B cell (primary cell): ENCODE measurements at places on chromosomes 4 and X. TPM values are rescaled to one million over a fixed set of nuclear protein-coding genes. Genes with fewer than 3 reads are reported as not detected.

SHROOM2 gene
- total RNA-seq, result not detected in 2 replicates

PPP1R2C gene
- total RNA-seq, result not detected in 2 replicates

UGT2B10 gene
- not detected in 2 replicates for total RNA-seq

RNF212 gene
- 3.8 and 5.9 TPM in 2 replicates for total RNA-seq

TMEM35A gene
- not detected in 2 replicates for total RNA-seq

MTCP1 gene
- 13.4 and 20.3 TPM in 2 replicates for total RNA-seq

OCIAD1 gene
- total RNA-seq, result 114 and 119 TPM in 2 replicates

DNA sequence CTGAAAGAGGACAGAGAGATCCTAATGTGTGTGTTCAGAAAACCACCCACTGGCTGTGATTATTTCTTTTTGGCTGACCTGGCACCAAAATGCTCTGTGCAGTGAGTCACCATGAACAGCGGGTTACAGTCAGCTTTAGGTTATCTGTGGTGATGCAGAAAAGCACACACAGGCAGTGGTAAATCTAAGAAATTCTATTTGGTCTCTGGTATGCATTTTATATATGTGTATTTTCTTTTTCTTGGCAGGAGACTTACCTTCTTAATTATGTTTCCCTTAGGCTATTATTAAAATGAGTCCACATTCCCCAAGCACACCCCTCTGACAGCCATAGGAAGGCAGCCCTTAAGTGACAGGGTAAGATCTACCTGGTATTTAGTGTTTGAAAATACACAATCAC, 79.1 kb upstream of the TFDP3 start:
- DNase-seq, result no peak
- H3K27ac ChIP-seq, result no peak overlapping the region
- H3K4me1 ChIP-seq, result no peaks in the 10 kb centered on the region
- H3K27me3 ChIP-seq, result no peaks in the 10 kb centered on the region
- no peak overlapping the region for H3K4me3 ChIP-seq

DNA sequence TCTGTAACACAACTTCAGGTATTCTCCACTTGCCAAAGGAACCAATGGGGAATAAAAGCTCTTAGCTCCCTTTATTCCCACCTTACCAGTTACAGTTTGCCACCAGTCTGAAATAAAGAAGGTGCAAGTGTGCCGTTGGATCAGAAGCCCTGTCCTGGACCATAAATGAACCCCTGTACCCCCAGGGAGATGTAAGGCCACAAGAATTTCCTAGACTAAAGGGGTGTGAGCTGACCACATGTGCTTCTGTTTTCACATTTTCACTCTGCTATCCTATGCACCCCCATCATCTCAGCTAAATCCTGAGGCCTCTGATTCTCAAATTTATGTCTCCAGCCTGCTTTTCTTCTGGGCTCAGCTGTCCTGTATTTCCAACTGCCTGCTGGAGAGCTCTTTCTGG, 221.2 kb downstream of the SPRY1 start:
- H3K36me3 ChIP-seq, result no peaks in the 10 kb centered on the region
- no peak overlapping the region for H3K27ac ChIP-seq
- H3K4me3 ChIP-seq, result no peak overlapping the region
- peak; percentile 9 for DNase-seq

- H3K4me1 ChIP-seq, result no peaks in the 10 kb centered on the region
- no peak overlapping the region for H3K27ac ChIP-seq
- no peaks in the 10 kb centered on the region for H3K27me3 ChIP-seq
- H3K4me3 ChIP-seq, result no peak overlapping the region
- no peak for DNase-seq
- no peaks in the 10 kb centered on the region for H3K36me3 ChIP-seq
Observed at GRCh38 chr4:69546134-69546765, 50.5 kb upstream of the UGT2B4 start.

DNA sequence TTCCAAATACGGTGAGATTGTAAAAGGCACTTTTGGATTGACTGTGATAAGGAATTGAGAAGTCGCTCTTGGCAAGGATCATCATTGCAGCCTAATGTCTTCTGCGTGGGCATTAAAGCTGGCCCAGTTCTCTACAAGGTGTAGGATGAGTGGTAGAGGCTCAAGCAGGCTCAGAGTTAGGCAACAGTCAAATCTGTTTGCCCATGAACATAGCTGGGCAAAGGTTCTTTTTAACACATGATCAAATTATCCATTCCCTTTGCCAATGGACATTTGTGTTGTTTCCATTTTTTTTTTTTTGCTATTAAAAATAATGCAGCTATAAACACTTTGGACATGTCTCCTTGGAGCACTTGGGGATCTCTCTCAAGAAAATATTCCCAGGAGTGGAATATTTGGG, 229.1 kb upstream of the FAT1 start:
- no peak overlapping the region for H3K4me3 ChIP-seq
- DNase-seq, result no peak
- no peak overlapping the region for H3K27ac ChIP-seq
- no peaks in the 10 kb centered on the region for H3K36me3 ChIP-seq

GRCh38 chr4:172830295-172830764, 338.3 kb upstream of the GALNT7 start:
- peak; percentile 29 for DNase-seq
- H3K4me1 ChIP-seq, result no peaks in the 10 kb centered on the region
- no peaks in the 10 kb centered on the region for H3K36me3 ChIP-seq
- H3K4me3 ChIP-seq, result no peak overlapping the region
- H3K27me3 ChIP-seq, result no peaks in the 10 kb centered on the region

GRCh38 chr4:2442175-2442993, 23.6 kb downstream of the CFAP99 start:
- no peaks in the 10 kb centered on the region for H3K27me3 ChIP-seq
- DNase-seq, result no peak
- H3K4me3 ChIP-seq, result no peak overlapping the region
- H3K27ac ChIP-seq, result no peak overlapping the region
- H3K36me3 ChIP-seq, result no peaks in the 10 kb centered on the region

DNA sequence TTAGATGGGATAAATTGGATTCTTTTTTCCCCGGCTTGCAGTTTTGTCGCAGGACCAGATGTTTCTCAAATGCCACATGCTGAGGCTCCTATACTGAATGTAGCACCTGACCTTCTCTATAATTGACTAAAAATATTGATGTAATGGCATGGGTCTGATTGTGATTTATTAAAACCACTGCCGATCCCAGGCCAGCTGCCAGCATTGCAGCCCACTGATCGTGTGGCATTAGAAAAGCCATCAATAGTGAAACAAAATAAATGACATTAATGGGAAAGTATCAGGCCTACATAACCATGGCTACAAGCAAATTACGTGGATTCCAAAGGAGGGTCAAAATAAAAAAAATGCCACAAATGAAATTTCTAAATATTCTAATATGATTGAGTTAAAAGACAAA, 98.7 kb downstream of the MAB21L2 start:
- no peak for DNase-seq
- no peak overlapping the region for H3K27ac ChIP-seq
- H3K36me3 ChIP-seq, result no peaks in the 10 kb centered on the region
- H3K4me3 ChIP-seq, result no peak overlapping the region
- no peaks in the 10 kb centered on the region for H3K4me1 ChIP-seq

- no peak overlapping the region for H3K4me3 ChIP-seq
- no peak overlapping the region for H3K27ac ChIP-seq
- no peaks in the 10 kb centered on the region for H3K27me3 ChIP-seq
- no peak for DNase-seq
Observed at GRCh38 chr4:66885501-66886165, 659.7 kb downstream of the CENPC start.

- H3K36me3 ChIP-seq, result no peaks in the 10 kb centered on the region
- peaks cover 97% of the 10 kb centered on the region for H3K27me3 ChIP-seq
- no peak overlapping the region for H3K4me3 ChIP-seq
- DNase-seq, result peak; percentile 37
Observed at GRCh38 chr4:173522160-173522950, 7.7 kb downstream of the HAND2 start.

DNA sequence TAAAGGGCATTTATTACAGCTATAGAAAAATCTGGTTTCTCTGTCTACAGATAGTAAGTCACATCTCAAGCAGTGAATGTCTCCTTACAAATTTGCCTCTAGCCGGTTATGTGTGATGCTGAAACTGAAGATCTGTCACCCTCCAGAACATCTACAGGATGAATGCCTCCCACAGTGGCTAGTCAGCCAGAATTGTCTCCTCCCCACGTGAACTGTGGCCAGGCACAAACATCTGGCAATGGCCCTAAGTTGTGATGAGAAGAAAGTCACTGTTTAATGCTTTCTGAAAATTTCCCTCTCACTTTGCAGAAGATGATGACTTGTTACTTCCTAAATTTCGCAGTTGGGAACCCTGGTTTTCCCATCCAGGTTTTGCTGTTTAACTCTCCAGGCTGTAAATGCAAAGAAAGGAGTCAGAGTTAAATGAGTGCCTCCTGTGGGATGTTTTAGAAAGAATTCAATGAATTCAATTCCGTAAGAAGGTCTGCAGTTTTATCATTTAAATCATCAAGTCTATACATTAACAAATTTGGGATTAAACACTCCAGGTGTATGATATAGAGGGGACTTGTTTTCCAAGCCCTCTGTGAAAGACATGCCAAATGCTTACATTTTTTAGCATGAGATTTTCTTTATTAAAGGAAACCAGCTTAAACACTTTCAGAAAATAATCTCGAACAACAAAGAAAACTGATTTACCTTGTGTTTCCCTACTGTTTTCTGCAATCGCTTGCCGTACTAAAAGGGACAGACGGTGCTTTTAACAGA, 55.4 kb upstream of the TLR3 start:
- H3K36me3 ChIP-seq, result no peaks in the 10 kb centered on the region
- no peak overlapping the region for H3K4me3 ChIP-seq
- H3K27me3 ChIP-seq, result peaks cover 5% of the 10 kb centered on the region
- H3K27ac ChIP-seq, result no peak overlapping the region
- no peak for DNase-seq

GRCh38 chr4:149534779-149535178, 280.9 kb downstream of the IQCM start:
- no peaks in the 10 kb centered on the region for H3K36me3 ChIP-seq
- H3K4me3 ChIP-seq, result no peak overlapping the region
- no peaks in the 10 kb centered on the region for H3K4me1 ChIP-seq

DNA sequence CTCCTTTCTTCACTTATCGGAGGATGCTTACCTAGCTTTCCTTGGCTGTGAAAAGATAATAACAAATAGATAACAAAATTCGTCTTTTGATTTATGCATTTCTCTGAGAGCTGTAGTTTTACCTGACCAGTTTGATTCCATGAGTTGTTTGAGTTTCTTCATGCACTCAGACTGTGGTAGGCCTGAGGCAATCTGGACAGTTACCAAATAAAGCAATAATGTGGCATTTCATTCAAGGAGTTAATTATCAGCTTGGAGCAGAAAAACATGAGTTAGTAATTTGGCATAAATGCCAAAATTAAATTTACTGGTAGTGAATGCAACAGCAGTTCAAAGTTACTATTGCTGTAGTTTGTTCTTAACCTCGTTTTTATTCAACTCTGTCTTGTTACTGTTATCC, 53.5 kb downstream of the FABP2 start:
- no peaks in the 10 kb centered on the region for H3K4me1 ChIP-seq
- DNase-seq, result no peak
- no peak overlapping the region for H3K4me3 ChIP-seq
- H3K27ac ChIP-seq, result no peak overlapping the region
- no peaks in the 10 kb centered on the region for H3K27me3 ChIP-seq

DNA sequence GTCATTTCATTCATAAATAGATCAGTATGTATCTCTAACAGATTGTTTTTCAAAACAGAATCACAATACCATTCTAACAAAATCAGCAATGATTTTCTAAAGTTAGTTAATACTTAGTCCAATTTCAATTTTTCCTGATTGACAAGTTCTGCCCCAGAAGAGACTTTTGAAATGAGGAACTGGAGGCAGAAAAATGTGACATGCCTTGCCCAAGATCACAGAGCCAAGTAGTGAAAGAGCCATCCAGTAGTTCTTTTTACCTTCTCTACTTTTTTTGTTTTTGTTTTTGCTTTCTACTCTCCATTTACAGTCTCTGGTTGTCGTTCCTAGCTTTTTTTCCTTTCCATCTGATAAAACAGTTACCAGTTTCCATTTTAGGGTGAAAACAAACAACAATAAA, 129.3 kb upstream of the TMEM164 start:
- H3K27ac ChIP-seq, result no peak overlapping the region
- no peaks in the 10 kb centered on the region for H3K36me3 ChIP-seq
- no peaks in the 10 kb centered on the region for H3K4me1 ChIP-seq
- DNase-seq, result no peak
- H3K27me3 ChIP-seq, result no peaks in the 10 kb centered on the region

DNA sequence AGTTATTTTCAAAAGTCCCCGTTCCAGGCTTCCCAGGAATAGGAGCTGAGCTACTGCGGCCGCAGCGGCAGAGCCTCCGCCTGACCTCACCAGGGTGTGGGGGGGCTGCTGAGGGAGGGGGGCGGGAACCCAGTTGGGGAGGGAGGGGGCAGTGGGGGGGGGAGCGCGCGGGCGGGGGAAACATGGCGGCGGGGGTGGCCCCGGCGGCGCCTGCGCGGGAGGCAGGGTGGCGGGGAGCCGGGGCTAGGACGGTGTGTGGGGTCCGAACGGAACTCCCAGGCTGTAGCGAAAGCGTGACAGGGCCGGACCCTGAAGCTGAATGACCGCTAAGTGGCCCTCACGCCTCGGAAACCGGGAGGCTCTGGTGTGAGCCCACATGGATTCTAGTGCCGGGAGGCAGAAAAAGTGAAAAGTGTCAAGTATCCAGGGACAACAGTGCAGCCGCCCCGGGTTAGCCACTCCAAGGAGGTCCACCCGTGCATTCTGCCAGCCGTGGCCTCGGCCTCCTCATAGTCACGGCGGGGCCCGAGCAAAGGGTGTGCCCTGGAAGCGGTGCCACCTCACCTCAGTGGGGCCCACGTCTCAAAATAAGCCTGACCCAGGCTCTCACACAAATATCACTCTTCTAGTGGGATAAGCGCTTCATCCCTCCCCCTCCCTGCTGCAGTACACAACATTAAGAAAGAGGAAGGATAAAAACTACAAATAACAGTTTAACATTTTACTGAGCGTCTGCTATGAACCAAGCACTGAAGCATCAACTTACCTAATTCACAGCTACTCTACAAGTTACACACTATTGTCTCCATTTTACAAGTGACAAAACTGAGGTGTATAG, at the start of gene KLHL13:
TSS of gene KLHL13 (minus strand) at position 98 of the 838 bp plus-strand sequence. CDS start 88,337 bp downstream, outside the sequence.
- peak within 1 kb of the TSS; percentile 28 for H3K4me3 ChIP-seq
- H3K27me3 ChIP-seq, result no peaks in the 10 kb centered on the region
- no peaks in the 10 kb centered on the region for H3K36me3 ChIP-seq
- peaks cover 6% of the 10 kb centered on the region for H3K4me1 ChIP-seq
- H3K27ac ChIP-seq, result no peak within 1 kb of the TSS

DNA sequence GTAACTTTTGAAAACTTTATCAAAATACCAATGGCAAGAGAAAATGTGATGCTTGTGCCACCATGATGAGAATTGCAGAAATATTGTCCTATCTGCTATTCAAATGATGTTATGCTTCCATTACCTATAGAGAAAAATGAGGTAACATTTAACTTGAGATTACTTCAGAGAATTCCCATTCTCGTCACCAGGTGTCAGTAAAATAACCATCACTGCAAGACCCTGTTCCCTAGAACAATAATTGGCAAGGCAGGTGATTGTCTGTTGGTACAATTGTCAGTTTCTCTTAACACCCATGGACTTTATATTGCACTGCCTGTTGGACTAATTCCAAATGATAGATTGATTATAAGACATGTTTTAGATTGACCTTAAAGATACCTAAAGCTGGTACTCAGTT, 179.9 kb downstream of the GABRG1 start:
- no peaks in the 10 kb centered on the region for H3K4me1 ChIP-seq
- DNase-seq, result no peak
- H3K27ac ChIP-seq, result no peak overlapping the region
- no peak overlapping the region for H3K4me3 ChIP-seq
- H3K36me3 ChIP-seq, result no peaks in the 10 kb centered on the region
